ENCODE measurements at places on chromosomes 16 and 17.
A peak's percentile ranks its signal among the peaks of the same experiment; 100 is the strongest.

GRCh38 chr16:56475201-56475600 is 23.8 kb downstream of the OGFOD1 start:
- no peak for DNase-seq

- no peak for DNase-seq
Observed at GRCh38 chr17:31413081-31413799, 21.8 kb downstream of the RAB11FIP4 start.

DNA sequence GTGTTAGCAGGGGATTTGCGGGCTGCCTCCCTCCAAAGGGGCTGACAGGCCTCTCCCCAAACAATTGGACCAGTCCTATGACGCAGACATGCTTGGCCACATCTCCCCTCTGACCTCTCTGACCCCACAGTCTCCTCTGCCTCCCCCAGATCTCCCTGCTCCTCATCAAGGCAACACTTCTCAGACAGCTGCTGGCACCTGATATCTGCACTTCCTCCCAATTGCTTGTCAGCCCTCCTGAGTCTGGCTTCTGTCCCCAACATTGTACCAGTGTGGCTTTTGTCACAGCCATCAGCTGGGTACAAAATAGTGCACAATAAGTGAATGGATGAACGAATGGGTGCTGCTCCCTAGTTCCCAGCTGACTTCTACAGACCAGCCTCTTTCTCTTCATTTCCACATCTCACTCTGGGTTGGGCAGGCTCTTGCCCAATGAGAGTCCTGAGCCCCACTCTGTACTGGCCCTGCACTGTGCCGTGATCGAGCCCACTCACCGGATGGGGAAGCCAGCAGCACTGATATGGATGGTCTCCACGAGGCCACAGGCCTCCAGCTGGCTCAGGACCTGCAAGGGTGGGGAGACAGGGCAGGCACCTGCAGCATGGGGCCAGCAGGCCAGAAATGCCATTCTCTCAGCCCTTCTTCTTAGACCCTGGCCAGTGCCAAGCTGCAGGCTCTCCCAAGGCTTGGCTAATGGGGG is 17.1 kb downstream of the ZNHIT3 start:
- no peak for DNase-seq

GRCh38 chr16:85003725-85004586 is 7.4 kb downstream of the ZDHHC7 start:
- DNase-seq, result no peak

- no peak for DNase-seq
Observed at GRCh38 chr17:69111794-69112193, 29.9 kb downstream of the ABCA6 start.

DNA sequence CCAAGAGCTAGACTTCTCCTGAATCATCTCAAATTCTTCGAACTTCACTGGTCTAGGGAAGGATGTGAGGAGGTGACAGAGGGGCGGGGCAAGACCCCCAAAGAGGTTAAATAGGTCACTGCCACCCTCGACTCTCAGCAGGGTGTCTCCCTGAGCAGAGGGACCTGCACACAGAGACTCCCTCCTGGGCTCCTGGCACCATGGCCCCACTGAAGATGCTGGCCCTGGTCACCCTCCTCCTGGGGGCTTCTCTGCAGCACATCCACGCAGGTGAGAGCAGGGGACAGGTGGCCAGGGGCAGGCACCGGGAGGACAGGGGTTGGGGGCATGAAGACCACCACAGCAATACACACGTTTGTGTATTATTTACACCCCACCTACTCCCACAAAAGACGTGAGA is 9.2 kb downstream of the CCL17 start:
- DNase-seq, result no peak

GRCh38 chr16:73067671-73068540 is 20.0 kb upstream of the ZFHX3 start:
- no peak for DNase-seq

DNA sequence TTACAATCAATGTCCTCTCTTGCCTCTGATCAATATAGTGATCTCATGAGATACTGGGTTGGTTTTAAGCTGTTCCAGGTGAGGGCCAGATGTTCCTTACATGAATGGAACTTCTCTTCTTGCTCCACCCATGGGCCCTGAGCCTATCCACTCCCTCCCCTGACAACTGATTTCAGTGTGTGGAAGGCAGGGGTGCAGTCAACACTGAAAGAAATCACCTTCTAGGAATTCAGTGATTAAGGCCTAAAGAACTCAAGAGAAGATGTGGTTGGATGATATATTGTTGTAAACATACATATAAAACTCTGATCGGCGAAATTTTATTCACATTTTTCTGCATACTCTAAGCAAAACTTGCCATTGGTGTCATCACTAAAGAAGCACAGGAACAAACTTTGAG is 6.7 kb upstream of the GOSR2 start:
- no peak for DNase-seq

DNA sequence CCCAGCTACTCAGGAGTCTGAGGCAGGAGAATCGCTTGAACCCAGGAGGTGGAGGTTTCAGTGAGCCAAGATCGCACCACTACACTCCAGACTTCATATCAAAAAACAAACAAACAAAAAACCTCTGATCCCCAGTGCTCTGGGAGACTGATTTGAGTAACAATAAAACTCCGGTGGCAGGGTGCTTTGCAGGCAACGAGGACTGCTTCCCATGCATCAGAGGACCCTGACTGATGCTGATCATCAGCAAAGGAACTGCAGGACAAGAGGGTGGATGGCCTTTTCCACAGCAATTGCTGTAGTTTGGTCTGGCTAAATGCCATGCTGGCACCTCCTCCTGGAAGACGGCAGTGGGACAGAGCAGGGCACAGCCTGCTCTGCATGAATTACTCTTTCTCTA is 6.4 kb upstream of the SLC39A11 start:
- no peak for DNase-seq

DNA sequence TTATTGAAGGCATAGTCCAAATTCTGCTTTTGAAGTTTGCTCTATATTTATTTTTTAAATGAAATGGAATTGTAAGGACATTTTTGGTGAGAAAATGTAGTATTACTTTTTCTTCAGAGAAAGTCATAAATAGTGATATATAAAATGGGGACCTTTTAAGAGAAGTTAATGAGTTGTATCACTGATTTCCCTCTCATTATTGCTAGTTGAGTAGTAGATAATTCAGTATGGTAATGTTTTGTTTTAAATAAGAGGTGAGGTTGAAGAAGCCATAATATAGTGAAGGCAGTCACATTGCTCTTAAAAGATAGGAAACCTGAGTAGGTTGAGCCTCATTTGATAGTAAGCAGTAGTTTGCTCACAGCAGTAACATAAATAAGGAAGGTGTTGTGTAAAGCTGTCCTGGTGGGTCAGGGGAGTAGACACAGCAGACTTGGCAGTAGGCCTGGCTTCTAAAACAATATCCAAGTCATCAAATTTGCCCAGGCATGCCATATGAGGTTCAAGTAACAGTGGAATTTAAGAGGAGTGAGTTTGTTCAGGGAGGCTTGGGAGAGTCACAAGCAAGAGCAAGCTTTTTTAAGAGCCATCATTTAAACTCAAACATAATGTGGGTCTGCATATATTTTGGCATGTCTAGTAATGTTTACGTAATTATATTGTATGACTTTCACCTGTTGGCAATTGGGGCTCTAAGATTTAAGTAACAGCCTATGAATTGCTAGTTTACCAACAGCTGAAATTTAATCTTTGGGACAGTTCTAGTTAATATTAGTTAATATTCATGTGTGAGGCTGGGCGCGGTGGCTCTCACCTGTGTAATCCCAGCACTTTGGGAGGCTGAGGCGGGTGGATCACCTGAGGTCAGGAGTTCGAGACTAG is 6.5 kb downstream of the NFATC3 start:
- no peak for DNase-seq

GRCh38 chr16:50925758-50926357 is 184.0 kb downstream of the CYLD start:
- no peak for DNase-seq

DNA sequence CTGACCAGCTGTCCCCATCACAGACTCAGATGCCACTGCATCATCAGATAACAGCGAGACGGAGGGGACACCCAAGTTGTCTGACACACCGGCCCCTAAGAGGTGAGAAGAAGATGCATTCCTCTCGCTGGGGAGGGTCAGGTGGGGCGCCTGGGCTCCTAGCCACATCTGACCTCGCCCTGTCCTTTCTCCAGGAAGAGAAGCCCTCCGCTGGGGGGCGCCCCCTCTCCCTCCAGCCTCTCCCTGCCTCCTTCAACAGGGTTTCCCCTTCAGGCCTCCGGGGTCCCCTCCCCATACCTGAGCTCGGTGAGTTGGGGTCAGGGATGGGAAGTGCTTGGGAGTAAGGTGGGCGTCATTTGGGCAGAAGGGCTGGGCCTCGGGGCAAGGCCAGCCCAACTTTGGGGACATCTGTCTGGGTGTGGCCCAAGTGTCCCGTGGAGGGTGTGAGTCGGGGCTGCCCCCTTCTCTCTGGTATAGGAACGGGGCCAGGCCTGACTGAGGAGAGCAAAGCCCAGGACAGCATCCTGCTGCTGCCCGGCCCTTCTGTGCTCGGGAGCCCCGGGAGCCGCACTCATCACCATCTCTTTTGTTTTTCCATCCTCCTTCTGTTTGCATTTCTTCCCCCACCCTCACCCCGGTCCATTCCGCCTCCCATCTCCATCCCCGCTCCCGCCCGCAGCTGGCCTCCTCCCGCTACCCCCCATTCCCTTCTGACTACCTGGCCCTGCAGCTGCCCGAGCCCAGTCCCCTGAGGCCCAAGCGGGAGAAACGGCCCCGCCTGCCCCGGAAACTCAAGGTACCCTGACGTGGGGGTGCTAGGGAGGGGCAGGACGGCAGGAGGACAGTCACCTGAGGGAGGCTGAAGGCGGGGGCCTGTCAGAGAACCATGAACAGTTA is 4.9 kb downstream of the INO80E start:
- DNase-seq, result no peak

DNA sequence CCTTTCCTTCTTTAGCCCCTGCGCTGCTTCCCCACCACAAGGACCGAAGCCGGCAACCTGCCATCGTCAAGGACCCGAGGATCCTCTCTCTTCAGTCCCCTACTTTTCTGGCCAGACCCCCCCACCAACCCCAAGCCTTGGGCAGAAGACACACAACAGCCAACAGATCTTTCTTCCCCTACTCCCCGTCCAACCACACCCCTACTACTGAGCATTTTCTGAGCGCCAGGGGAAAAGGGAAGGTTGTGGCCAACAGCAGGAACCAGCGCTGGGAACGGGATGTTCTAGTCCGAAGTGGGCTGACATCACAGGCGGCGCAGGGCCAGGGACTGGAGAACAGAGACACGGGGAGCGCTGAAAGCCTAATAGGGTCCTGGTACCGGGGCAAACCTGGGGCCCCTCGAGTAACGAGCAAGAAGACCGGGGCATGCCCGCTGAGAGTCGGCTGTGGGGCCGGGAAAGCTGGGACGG is 528 bp downstream of the PER1 start:
- peak; percentile 62 for DNase-seq

GRCh38 chr16:12010388-12011251 is 34.1 kb downstream of the SNX29 start:
- no peak for DNase-seq

DNA sequence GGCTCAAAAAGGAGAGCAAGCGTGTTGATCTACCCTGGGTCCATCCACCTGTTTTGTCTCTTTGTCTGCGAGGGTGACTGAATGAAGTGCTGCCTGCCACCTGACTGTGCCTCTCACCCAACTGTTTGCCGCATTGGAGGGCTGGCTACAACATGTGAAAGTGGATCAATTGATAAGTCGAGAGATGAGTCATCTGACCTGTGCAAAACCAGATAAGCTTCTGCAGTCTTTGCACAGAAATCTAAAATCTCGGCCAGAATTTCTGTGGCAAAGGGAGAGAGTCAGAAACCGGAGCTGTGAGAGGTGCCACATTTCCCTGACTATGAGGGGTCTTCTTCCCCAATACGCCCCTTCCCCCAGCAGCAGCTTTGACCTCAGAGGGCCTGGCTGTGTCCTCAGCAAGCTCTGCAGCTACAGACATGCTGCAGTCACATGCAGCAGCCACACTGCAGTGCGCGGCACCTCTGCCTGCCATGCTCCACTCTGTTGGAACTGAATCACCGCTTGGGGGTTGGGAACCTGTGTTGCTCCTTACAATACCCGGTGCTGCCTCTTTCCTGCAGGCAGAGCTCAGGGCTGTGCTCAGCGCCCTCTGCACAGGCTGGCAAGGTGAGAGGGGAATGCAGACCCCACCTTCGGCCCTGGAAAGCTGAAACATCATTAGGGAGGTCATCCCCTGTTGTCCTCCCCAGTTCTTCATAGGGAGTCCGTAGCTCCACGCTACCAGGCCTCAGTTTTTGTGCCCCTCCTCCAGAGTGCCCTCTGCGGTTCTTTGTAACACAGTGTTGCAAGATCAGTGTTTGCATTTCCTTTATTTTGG is 16.2 kb upstream of the HAS3 start:
- peak; percentile 32 for DNase-seq

GRCh38 chr16:11046382-11046931 is 102.1 kb downstream of the CLEC16A start:
- DNase-seq, result no peak

DNA sequence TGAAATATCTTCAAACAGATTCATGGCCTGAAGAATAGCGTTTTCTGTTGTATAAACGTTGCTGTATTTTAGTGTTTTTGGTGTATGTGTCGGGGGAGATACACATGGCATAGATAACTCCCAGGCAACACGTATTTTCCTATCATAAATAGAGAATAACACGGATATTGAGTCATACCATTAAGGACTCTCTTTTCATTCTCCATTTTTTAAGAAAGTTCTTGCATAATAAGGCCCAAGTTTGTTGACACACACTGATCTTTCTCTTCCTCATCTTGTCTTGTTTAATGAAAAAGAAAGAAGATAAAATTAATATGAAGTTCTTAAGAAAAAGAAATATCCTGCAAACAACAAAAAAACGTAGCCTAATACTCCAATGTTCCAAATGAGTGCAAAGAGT is 13.4 kb downstream of the ABCA8 start:
- DNase-seq, result no peak

- no peak for DNase-seq
Observed at GRCh38 chr17:20026960-20027359, 17.8 kb downstream of the SPECC1 start.

GRCh38 chr17:64418506-64419339 is 28.1 kb upstream of the PECAM1 start:
- DNase-seq, result peak; percentile 72

- no peak for DNase-seq
Observed at GRCh38 chr17:79331492-79331891, 256.9 kb downstream of the ENGASE start.

DNA sequence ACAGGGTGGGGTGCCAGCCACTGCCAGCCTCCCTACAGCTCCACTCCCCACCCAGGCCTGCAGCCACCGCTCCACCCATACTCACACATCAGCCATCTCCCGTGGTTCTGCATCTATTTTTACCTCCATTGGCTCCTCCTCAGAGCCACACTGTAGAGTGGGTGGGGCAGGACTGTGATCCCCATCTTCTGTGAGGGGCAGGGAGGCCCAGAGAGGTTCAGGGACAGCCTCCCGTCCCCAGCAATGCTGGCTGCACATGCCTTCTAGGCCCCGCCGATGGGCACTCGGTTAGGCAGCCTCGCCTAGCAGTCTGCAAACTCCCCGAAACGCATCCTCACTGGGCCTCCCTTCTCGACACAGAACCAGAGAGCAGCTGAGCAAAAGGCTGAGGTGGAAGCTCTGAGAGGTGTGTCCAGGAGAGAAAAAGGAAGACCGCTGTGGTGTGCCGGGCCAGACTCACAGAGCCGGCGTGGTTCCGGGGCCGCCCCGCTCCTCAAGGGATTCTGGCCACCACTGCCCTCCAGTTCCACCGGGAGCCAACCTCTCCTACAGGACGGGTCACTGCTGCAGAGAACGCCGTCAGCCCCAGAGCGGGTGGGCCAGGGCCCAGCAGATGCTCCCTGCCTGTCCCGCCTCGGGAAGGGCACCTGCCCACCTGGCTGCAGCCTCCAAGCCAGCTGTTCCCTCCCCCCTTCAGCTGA is 71.9 kb downstream of the ABR start:
- DNase-seq, result peak; percentile 45

- DNase-seq, result no peak
Observed at GRCh38 chr17:77622647-77623046, 335.9 kb upstream of the TNRC6C start.

Data from CD8-positive, alpha-beta T cell (primary cell).